Left ventricle myocardium superior (tissue), 1 donor: ENCODE measurements at places on chromosomes 2 and 18.

GRCh38 chr18:43620936-43621335 is 343.6 kb upstream of the SYT4 start:
- no peak for DNase-seq

GRCh38 chr18:11368020-11368419 is 218.7 kb upstream of the PIEZO2 start:
- no peak for DNase-seq

DNA sequence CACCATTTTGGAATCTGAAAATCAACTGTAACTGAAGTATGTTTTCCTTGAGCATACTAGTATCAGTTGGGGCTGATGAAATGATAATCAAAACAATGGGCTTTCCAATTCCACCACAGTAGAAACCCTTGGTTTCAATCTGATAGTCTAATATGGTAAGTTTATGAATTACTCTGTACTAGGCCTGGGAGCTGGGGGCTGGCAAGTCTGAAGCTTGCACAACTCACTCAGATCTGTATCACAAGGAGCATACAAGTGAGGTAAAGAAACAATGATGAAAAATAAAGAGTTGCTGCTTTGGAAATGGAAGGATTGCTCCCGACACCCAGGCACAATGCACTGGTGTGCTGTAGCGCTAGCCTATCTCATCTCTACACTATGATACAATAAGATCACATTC is 19.4 kb downstream of the ZEB2 start:
- DNase-seq = no peak

GRCh38 chr18:74896390-74896991 is 298.8 kb downstream of the ZNF407 start:
- DNase-seq = peak; percentile 45

- peak; percentile 88 for DNase-seq
These were observed 81.5 kb downstream of the CHRNA1 start for GRCh38 chr2:174682578-174683391.

DNA sequence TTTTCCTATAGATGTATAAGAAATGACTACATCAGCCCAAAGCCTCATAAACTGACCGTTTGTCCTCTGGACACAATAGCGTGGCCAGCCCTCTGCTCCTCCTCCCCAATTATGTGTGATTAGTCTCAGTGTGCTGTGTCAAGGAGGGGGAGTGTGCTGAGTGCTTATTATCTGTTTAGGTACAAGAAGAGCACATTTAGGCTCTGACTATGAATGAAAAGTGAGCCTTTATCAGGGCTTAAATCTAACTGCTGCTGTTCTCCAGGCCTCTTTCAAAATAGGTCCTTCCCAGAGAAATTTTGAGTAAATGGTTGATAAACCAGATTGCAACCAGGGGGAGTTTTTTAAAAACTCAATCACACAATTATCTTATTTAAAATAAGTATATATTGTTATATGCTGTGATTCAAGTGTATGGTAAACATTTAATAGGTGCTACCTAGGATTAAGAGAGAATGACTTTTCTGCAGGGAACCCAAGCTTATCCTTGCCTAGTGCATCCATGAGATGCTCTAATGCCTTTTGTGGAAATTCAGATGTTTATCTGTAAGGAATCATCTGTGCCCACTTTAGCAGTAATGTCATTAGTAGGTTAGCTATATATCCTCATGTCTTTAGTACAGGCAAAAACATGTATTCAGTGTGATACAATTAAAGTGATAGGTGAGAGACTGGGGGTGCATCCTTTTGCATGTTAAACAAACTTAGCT is 168.7 kb upstream of the SIX3 start:
- no peak for DNase-seq
